ENCODE measurements at places on chromosomes 11 and 22. TPM values are rescaled to one million over a fixed set of nuclear protein-coding genes. Genes with fewer than 3 reads are reported as not detected.

The KDM4D gene
- 0.36 TPM for total RNA-seq

The GAS2 gene
- total RNA-seq, result 3.3 TPM

The LMNTD2 gene
- total RNA-seq, result not detected

The SLC22A6 gene
- total RNA-seq, result not detected

The IFITM10 gene
- 0.55 TPM for total RNA-seq

The H19 gene
- 67.6 TPM for total RNA-seq

The APOA4 gene
- not detected for total RNA-seq

The GRIK4 gene
- 0.36 TPM for total RNA-seq

The TRIM49 gene
- not detected for total RNA-seq

The RASSF7 gene
- total RNA-seq, result 4.3 TPM
